C1 segment of cervical spinal cord (tissue), 14 donors: ENCODE measurements at places on chromosomes 13 and 19.

DNA sequence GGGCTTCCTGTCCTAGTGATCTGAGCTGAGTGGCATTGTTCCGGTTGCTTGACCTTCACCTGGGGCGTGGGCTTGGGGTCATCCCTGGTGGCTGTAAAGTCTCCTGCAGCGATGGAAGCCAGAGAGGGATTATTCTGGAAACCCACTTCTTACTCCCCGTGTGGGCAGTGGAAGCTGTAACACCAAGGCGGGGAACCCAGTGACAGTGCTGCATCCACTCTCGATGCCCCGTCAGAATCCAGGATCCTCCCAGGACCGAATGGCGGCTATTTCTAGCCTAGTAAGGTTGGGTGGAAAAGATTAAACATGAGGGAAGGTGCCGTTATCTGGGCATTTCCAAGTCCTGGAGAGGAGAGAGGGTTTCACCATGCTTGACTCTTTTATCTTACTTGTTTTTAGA lies 280.6 kb downstream of the ZNF536 start:
- DNase-seq = no peak

DNA sequence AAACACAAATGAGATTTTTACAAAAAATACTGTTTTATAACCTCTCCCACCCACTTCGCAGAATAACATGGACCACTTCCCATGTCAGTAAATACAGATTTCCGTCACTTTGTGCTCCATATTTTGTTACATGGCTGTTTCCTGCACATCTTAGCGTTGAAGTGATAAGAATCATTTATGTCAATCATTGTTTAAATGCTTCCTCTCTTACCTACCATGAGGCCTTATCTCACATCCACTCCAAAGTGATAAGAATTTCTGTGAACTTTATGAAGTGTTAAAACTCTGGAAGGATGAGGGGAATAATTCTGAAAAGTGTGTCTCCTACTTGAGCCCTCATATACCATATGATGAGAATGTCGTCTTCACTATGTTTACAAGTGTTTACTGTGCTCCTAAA lies 36.6 kb upstream of the IL17D start:
- DNase-seq = no peak

GRCh38 chr13:98917116-98917515 lies 60.7 kb downstream of the DOCK9 start:
- no peak for DNase-seq

GRCh38 chr19:41911889-41912731 lies 16.1 kb downstream of the ERFL start:
- no peak for DNase-seq
